GM13977 (cell line): ENCODE measurements at places on chromosomes 1 and 21.

GRCh38 chr21:31374395-31374794, 30.3 kb upstream of the TIAM1 start:
- DNase-seq = no peak

- no peak for DNase-seq
Measured at GRCh38 chr1:201184307-201185122, 6.1 kb upstream of the IGFN1 start.

- DNase-seq = no peak
Measured at GRCh38 chr1:208931936-208932335, 651.6 kb upstream of the CAMK1G start.

- DNase-seq = no peak
Measured at GRCh38 chr1:51168936-51169335, 66.9 kb downstream of the C1orf185 start.

DNA sequence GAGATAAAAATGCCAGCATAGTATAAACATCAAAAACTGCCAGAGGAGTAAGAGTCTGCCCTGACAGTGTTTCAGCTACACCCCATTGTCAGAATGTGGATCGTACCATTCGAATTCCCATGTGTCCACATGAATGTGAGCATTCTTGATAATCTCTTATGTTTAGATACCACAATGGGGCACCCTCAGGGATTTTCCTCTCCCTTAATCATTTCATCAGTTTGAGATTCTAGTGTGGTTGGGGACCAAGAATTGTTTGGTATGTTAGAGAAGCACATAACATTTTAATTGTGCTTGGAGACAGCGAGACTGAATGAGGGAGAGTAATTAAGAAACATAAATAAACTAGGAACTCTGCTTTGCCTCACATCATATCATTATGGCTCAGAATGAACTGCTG, 120.2 kb downstream of the ZC3H11B start:
- no peak for DNase-seq

- peak; percentile 31 for DNase-seq
Measured at GRCh38 chr1:110872745-110873720, at the start of gene CD53. Gene CD53 (plus strand): TSS chr1:110873148. CDS start chr1:110891409, 18,261 bp downstream.

DNA sequence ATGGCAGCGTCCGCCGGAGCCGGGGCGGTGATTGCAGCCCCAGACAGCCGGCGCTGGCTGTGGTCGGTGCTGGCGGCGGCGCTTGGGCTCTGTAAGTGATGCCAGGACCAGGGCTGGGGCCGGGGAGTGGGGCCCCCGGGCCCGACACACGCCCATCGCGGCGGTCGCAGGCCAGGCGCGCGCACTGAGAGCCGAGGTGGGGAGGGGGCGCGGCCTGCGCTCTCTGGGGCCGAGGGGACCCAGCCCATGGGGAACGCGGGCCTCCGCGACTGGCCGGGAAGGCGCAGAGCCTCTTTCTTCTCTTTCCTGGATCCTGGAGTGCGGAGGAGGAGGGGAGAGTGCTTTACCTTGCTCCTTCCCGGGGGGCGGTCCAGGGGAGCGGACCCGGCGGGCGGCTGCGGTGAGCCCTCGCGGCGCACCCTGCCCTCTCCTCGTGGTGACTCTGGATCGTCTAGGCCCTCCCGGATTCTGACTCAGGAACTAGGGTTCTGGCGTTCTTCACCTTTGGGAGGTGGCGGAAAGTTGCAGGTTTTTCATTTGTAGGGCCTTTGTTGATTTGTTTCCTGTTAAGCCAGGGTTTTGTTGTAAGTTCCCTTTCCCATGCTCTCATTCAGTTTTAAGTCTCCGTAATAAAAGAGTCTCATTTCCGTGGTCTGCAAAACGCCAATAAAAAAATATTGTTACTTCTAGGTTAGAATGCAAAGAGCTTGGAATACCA, 529 bp downstream of the MPZL1 start:
- DNase-seq = no peak

- DNase-seq = no peak
Measured at GRCh38 chr1:59352065-59352464, 55.2 kb downstream of the FGGY start.

- no peak for DNase-seq
Measured at GRCh38 chr21:21268885-21269284, 270.7 kb downstream of the NCAM2 start.

DNA sequence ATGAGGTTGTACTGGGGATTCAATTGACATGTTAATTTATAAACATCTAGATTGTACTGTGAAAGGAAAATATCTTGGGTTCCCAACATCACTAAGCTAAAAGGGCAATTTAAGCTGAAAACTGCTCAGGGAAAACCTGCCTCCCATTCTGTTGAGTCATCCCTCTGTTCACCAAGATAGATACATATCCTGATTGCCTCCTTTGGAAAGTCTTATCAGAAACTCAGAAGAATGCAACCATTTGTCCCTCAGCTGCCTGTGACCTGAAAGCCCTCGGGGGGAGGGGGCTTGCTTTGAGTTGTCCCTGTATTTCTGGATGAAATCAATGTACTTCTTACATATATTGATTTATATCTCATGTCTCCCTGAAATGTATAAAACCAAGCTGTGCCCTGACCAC, 187.0 kb upstream of the ETV3 start:
- no peak for DNase-seq

GRCh38 chr1:34708106-34708505, 46.7 kb upstream of the GJB5 start:
- DNase-seq = no peak

- no peak for DNase-seq
Measured at GRCh38 chr1:211229365-211229759, 29.8 kb upstream of the RCOR3 start.

GRCh38 chr1:171196351-171196750, 11.3 kb downstream of the FMO2 start:
- DNase-seq = no peak

GRCh38 chr1:1355416-1355815, 2.9 kb downstream of the MXRA8 start:
- DNase-seq = no peak

GRCh38 chr1:10785728-10786638, 10.5 kb downstream of the CASZ1 start:
- DNase-seq = no peak

GRCh38 chr1:203447151-203447550, 28.5 kb upstream of the PRELP start:
- no peak for DNase-seq

DNA sequence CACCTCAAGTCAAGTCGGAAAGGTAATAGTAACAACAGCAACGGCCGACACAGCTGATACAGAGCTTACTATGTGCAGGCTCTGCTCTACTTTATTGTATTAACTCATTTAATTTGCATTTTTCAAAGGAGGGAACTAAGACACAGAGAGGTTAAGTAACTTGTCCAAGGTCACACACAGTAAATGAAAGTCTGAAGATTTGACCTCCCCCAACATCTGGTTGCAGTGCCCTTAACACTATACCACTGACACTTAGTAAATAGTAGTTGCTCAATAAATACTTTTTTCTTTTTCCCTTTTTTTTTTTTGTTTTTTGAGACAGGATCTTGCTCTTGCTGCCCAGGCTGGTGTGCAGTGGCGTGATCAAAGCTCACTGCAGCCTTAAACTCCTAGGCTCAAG, 39.2 kb downstream of the RAP1GAP start:
- DNase-seq = no peak

- no peak for DNase-seq
Measured at GRCh38 chr1:116877141-116877818, 32.4 kb upstream of the PTGFRN start.

- DNase-seq = no peak
Measured at GRCh38 chr1:167734227-167734626, 12.4 kb downstream of the MPZL1 start.

DNA sequence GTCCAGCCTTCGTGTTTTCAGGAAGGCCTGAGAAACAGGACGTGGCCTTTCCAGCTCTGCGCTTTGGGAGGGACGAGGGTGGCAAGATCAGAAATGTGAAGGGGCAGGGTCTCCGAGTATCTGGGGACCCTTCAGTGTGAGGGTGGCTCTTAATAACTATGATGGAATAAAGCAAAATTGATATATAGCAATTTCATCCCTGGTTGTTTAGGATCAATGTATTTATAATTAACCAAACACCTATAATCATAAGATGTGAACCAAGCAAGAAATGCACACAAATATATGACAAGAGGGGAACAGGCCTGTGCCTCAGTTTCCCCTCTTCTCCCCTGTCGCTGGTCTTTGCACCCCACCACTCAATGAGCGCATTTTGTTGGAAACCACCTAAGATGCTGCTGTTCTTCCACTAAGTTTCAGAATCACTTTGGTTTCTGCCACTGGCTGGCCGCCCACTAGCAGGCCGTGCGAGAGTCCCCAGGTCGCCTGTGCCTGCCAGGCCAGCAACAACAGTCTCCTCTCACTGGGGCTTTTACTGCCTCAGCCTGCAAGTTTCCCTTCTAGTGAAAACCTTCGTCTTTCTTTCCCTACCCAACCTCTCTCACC, 36.6 kb downstream of the UBASH3A start:
- DNase-seq = peak; percentile 84

DNA sequence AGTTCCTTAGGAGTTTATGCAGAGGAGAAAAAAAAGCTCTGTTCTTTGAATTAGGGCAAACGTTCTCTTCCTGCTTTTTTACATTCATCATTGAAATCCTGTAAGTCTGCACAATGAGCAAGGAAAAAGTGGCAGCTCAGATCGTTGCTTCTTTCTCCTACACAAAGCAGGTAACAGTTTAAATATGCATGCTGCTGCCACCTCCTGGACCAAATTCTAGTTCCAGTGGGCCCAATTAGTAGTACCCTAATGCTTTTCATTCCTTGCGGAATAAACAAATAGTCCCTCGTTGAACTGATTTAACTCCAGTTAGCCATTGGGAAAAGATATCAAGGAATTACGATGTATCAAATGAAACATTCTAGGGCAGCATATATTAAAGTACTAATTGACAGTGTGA, 20.1 kb downstream of the YTHDF2 start:
- no peak for DNase-seq

DNA sequence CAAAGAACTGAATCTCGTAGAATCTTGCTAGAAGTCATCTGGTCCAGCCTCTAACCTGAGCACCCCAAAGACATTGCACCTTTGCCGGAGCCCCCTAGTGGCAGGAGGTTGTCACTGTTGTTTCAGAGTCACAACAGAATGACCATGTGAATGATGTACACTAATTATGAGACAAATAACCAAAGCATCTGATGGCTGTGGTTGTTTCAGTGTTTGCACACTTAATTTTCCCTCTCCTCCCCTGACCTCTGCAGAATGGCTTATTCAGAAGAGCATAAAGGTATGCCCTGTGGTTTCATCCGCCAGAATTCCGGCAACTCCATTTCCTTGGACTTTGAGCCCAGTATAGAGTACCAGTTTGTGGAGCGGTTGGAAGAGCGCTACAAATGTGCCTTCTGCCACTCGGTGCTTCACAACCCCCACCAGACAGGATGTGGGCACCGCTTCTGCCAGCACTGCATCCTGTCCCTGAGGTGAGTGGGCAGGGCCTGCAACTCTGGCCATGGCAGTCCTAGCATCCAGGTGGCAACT, 26.4 kb downstream of the TRAF5 start:
- DNase-seq = peak; percentile 69

- DNase-seq = no peak
Measured at GRCh38 chr1:156241926-156242325, at the start of gene BGLAP. Gene BGLAP (plus strand): TSS chr1:156242184. CDS start chr1:156242232, 48 bp downstream.

DNA sequence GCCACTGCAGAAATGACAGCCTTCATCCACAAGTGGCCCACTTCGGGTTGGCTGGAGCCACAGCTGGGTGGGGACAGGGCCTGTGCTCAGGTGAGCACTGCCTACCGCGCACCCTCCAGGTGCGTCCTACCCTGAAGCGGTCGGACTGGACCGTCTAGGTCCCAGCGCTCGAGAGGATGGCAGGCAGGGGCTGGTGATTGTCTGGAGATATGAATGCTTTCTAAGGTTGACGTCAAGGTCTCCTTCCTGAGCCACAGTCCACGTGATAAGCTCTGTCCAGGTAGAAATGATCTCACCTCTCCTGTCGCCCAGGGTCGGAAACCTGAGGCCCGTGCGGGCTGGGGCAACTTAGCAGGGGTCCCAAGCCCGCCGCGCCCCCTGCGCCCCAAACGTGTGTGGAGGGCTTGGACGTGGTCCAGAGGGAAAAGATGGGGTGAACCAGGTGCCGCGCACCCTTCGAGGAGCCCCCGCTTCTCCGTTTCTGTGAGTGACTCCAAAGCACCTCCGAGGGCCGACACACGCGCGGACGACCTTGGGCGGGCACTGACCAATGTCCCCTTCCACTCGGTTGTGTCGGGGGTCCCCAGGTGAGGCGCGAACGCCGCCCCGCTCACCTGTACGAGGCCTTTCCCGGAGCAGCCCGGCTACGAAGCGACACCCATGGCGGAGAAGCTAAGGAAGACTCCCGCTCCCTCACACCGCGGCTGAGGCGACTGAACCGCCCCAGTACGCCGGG, 853 bp upstream of the DOP1B start:
- no peak for DNase-seq

DNA sequence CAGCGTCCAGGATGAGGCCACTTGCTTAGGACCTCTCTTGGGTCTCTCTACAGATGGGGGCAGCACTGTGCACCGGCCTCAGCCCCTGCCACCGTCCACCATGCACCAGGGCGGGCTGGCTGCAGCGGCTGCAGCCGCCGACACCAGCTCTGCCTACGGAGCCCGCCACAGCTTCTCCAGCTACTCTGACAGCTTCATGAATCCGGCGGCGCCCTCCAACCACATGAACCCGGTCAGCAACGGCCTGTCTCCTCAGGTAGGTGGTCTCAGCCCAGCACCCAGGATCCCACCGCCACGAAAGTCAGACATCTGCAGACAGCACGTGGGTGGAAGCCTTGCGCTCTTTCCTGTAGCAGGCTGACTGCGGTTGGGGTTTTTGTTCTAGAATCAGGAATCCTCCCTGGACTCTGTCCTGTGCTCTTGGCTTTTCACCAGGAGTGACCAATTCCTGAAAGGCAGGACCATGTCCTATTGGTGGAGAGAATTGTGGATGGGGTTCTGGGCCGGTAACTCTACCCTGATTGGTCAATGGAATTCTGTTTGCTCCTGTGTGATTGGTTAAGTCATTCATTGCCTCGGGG, 72.5 kb downstream of the PAX7 start:
- no peak for DNase-seq

- no peak for DNase-seq
Measured at GRCh38 chr1:180382326-180383115, 119.9 kb downstream of the ACBD6 start.

- DNase-seq = no peak
Measured at GRCh38 chr1:219651993-219652392, 39.1 kb upstream of the ZC3H11B start.

GRCh38 chr21:39579734-39580332, 32.9 kb upstream of the B3GALT5 start:
- no peak for DNase-seq

- no peak for DNase-seq
Measured at GRCh38 chr1:2258996-2259395, 30.9 kb downstream of the SKI start.

- no peak for DNase-seq
Measured at GRCh38 chr1:244087611-244088010, 36.5 kb downstream of the ZBTB18 start.

DNA sequence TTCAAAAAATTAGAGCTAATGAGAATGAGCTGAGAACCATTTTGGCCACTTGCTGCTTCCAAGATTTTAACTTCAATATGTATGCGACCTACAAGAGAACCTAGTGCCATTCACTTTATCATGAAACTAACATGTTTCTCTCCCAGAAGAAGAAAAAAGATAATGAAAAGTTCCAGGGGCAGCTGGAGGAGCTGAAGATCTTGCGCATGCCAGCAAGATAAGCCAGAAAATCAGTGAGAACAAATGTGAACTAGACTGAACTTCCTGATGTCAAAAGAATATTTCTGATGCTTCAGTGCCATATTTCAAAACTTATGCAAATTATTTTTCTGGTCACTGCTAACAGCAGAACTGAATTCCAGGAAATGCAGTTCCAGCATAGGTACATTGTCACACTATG, 1265.1 kb downstream of the BRINP3 start:
- DNase-seq = no peak
